ENCODE measurements at places on chromosomes 7 and 10.

- DNase-seq, result no peak
These were observed 69.3 kb upstream of the NEBL start for GRCh38 chr10:20966426-20966825.

- peak; percentile 65 for DNase-seq
These were observed 35.8 kb downstream of the DDIT4 start for GRCh38 chr10:72309290-72310240.

- no peak for DNase-seq
These were observed 29.0 kb upstream of the KNDC1 start for GRCh38 chr10:133131053-133131452.

- peak; percentile 67 for DNase-seq
These were observed 145.9 kb downstream of the NRCAM start for GRCh38 chr7:108310351-108310750.

- DNase-seq, result peak; percentile 34
These were observed 23.5 kb downstream of the ABLIM1 start for GRCh38 chr10:114634609-114634979.

DNA sequence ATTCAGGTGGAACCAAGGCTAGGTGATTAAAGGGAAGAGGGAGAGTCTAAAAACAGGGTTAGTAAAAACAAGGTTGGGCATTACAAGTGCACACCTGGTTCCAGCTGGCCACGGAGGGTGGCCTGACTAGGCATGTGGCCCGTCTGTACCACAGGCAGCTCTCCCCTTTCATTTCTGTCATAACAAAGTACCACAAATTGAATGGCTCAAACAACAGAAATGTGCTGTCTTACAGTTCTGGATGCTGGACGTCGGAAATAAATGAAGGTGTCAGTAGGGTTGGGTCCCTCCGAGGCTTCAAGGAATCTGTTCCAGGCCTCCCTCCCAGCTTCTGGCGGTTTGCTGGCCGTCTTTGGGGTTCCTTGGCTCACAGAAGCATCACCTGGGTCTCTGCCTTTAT is 13.4 kb upstream of the WDR86 start:
- DNase-seq, result no peak

GRCh38 chr10:71746344-71747037 is 26.8 kb downstream of the VSIR start:
- DNase-seq, result no peak

DNA sequence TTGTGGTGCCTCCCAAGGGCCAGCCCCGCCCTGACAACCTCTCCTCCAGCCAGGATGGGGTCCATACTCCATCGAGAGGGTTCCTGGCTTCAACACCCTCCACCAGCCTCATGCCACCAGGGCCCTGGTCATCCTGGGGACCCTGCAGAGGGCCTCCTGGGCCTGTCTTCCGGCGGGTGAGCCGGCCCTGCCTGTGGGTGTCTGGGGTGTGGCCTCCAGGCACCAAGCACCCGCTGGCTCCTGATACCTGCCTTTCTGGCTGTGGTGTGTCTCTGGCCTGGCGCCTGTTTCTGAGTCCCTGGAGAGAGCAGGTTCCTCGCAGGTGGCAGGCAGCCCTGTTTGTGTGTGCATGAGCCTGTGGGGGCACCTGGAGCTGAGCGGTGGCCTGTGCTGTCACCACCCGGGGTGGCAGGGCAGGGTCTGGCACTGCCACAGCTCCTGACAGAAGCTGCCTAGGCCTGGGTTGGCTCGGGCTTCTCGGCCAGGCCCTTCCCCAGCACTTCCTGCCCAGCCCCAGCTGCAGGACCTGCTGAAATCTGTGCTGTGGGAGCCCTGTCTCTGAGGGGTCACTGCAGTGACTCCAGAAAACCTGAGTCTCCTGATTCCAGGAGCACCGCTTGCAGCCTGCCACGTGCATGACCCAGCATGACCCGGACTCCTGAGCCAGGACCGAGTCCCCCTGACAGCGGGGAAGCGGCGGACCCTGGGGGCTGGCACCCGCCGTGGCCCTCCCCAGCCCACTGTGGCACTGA is 18.4 kb downstream of the ADAM8 start:
- DNase-seq, result no peak

- peak; percentile 58 for DNase-seq
These were observed 30.5 kb downstream of the SHTN1 start for GRCh38 chr10:116974456-116975005.

DNA sequence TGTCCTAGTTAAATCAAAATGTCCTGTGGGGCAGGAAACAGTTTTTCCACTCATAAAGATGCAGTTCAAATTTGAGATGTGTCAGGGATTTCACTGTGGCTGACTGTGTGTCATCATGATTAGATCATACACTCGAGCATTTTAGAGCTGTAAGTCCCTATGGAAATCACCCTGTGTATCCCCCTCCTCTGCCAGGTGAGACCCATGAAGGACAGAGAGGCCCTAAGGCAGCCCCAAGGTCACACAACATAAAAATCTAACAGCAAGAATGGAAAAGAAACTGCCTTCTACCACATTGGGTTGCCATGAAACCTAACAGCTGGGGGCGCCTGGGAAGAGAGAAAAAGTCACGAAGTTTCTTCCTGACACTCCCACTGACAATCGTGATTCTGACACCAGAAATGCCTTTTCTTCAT is 135.8 kb downstream of the KCNMA1 start:
- no peak for DNase-seq

All from skeletal muscle cell (primary cell).